ENCODE measurements at places on chromosomes 7 and 10. TPM values are rescaled to one million over a fixed set of nuclear protein-coding genes. Genes with fewer than 3 reads are reported as not detected.

Gene GIMAP7
- total RNA-seq, result 41.6 TPM

Gene DPY19L1
- total RNA-seq, result 5.3 TPM

DNA sequence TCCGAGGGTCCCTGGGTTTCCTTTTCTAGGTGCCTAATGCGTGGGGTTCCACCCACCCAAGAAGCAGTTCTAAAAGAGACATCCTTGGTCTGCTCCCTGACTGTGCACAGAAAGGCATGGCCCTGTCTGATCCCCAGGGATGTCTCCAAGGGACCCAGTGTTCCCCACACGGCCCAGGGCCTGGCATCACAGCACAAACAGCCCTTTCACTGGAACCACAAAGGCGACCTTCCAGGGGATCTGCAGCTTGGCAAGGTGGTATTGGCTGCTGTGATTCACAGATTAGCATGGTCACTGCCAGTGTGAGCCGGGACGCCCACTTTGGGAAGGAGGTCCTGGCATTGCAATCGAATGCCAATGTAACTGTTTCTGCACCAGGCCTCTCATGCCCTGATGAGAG, 6.4 kb downstream of the KCNMA1 start:
- H3K4me1 ChIP-seq, result no peaks in the 10 kb centered on the region
- H3K27ac ChIP-seq, result no peak overlapping the region
- H3K4me3 ChIP-seq, result no peak overlapping the region
- DNase-seq, result no peak

GRCh38 chr7:102991077-102991539, 78.3 kb downstream of the LRRC17 start:
- no peaks in the 10 kb centered on the region for H3K36me3 ChIP-seq
- no peaks in the 10 kb centered on the region for H3K27me3 ChIP-seq
- H3K4me1 ChIP-seq, result peaks cover 3% of the 10 kb centered on the region
- DNase-seq, result no peak

DNA sequence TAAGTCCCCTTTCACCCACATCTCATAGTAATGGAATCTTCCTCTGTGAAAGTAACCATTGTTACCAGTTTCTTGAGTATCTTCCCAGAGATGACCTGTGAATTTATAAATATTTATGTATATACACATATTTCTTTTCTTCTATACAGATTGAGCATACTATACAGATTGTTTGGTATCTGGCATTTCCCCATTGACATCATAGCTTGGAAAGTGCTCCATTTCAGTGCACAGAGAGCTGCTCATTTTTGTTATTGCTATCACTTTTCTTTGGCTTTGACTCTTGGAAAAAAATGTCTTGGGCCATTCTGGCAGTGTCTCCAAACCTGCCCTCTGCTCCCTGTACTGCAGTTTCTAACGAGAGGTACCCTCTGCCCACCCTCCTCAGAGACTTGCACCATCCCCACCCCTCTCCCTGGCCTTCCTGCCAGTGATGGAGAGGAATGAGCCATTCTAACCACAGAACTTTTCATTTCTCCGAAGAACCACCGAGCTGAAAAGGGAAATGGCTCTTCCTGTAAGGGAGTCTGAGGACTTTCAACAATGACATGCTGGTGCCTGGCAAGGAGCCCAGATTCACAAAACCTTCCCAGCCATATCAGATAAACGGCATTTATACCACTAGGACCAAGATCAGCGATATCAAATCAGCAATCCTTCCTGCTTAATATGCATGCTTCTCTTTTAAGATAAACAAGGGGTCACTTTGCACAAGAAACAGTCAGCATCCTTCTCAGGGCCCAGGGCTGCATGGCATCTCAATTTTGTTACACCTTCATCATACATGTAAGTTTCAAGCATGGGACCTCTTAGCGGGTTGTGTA, 19.7 kb upstream of the CCSER2 start:
- no peaks in the 10 kb centered on the region for H3K36me3 ChIP-seq
- peaks cover 45% of the 10 kb centered on the region for H3K4me1 ChIP-seq
- peaks cover 1% of the 10 kb centered on the region for H3K27me3 ChIP-seq
- peak; percentile 85 for DNase-seq
- H3K27ac ChIP-seq, result peak overlapping the region; percentile 93
- H3K4me3 ChIP-seq, result peak overlapping the region; percentile 42

- H3K27ac ChIP-seq, result no peak overlapping the region
- H3K27me3 ChIP-seq, result peaks cover 7% of the 10 kb centered on the region
- no peak overlapping the region for H3K4me3 ChIP-seq
- DNase-seq, result no peak
Measured at GRCh38 chr7:116361767-116362166, 137.8 kb upstream of the CAV2 start.

DNA sequence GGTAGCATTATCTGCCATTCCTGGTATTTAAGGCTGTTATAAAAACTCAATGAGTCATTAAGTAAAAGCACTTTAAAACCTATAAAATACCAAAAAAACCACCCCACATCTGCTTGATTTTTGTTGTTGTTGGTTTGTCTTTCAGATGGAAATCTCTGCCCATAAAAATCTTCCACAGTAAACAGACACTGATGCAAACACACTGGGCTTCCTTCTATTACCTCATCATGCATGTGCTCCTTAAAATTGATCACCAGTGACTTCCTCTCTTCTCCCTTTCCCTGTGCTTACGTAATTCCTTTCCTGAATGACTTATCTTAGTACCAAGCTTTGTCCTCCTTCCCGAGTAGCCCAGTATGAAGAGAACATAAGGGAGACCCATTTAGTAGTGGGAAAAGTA, 167.2 kb downstream of the EVX1 start:
- DNase-seq, result no peak
- no peak overlapping the region for H3K4me3 ChIP-seq
- H3K36me3 ChIP-seq, result no peaks in the 10 kb centered on the region
- peaks cover 15% of the 10 kb centered on the region for H3K27me3 ChIP-seq

DNA sequence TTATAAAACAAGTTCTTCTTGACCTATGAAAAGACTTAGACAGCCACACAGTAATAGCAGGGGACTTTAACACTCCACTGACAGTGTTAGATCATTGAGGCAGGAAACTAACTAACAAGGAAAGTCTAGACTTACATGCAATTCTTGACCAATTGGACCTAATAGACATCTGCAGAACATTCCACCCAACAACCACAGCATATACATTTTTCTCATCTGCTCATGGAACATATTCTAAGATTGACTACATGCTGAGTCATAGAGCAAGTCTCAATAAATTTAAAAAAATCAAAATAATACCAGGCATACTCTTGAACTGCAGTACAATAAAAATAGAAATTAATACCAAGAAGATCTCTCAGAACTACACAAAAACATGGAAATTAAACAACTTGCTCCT, 219.5 kb upstream of the HPS1 start:
- no peak for DNase-seq
- peaks cover 20% of the 10 kb centered on the region for H3K27me3 ChIP-seq
- H3K36me3 ChIP-seq, result no peaks in the 10 kb centered on the region
- H3K4me3 ChIP-seq, result no peak overlapping the region

Gene ANKRD1
- total RNA-seq, result not detected

DNA sequence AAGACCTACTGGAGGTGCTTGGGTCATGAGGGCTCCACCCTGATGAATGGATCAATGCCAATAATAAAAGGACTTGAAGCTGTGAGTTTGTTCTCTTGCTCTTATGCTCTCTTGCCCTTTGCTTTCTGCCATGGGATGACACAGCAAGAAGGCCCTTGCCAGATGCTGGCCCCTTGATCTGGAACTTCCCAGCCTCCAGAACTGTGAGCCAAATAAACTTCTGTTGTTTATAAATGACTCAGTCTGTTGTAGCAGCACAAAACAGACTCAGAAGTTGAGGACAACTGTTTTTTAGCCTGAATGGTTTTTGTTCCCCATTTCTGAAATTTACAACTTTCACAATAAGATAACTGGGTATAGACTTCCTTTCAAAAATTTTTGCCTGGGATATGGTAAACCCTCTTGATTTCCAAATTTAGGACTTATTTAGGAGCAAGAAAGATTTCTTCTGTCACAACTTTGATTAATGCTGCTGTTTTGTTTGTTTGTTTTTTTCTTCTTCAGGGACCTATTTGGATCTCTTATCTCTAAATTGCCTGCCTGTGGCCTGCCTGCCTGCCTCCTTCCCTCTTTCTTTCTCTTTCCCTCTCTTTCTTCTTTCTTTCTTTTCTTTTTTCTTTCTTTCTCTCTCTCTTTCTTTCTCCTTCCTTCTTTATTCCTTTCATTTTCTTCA, 12.1 kb downstream of the ENTPD1 start:
- no peak overlapping the region for H3K27ac ChIP-seq
- no peak overlapping the region for H3K4me3 ChIP-seq
- no peaks in the 10 kb centered on the region for H3K27me3 ChIP-seq
- no peaks in the 10 kb centered on the region for H3K36me3 ChIP-seq

Gene GPC2
- 9.5 TPM for total RNA-seq

- H3K4me3 ChIP-seq, result no peak overlapping the region
- H3K27me3 ChIP-seq, result no peaks in the 10 kb centered on the region
- H3K4me1 ChIP-seq, result no peaks in the 10 kb centered on the region
Measured at GRCh38 chr10:58013406-58013805, 254.3 kb downstream of the IPMK start.

DNA sequence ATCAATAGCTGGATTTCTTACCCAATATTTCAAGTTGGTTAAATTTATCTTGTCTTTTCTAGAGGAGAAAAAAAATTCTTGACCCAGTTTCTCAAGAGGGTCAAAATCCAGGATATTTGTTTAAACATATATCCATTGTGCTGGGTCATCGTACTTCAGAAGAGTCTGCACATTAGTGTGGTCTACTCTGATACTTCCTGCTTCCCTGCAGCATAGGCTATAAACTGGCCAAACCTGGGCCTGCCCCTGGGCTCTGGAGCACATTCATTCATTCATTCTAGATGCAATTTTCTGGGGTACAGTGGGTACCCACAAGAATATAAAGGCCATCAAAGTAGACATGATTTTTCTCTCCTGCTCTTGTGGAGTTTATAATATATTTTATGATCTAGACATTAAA, 142.1 kb upstream of the WNT16 start:
- H3K4me3 ChIP-seq, result no peak overlapping the region
- DNase-seq, result no peak
- no peaks in the 10 kb centered on the region for H3K4me1 ChIP-seq
- H3K36me3 ChIP-seq, result no peaks in the 10 kb centered on the region

- no peak overlapping the region for H3K4me3 ChIP-seq
- no peak for DNase-seq
- no peak overlapping the region for H3K27ac ChIP-seq
- H3K36me3 ChIP-seq, result peaks cover 3% of the 10 kb centered on the region
- no peaks in the 10 kb centered on the region for H3K4me1 ChIP-seq
- H3K27me3 ChIP-seq, result no peaks in the 10 kb centered on the region
Measured at GRCh38 chr7:98312201-98312600, 30.7 kb downstream of the BRI3 start.

DNA sequence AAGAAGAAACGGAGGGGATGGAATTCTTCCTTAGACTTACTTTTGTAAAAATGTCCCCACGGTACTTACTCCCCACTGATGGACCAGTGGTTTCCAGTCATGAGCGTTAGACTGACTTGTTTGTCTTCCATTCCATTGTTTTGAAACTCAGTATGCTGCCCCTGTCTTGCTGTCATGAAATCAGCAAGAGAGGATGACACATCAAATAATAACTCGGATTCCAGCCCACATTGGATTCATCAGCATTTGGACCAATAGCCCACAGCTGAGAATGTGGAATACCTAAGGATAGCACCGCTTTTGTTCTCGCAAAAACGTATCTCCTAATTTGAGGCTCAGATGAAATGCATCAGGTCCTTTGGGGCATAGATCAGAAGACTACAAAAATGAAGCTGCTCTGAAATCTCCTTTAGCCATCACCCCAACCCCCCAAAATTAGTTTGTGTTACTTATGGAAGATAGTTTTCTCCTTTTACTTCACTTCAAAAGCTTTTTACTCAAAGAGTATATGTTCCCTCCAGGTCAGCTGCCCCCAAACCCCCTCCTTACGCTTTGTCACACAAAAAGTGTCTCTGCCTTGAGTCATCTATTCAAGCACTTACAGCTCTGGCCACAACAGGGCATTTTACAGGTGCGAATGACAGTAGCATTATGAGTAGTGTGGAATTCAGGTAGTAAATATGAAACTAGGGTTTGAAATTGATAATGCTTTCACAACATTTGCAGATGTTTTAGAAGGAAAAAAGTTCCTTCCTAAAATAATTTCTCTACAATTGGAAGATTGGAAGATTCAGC, 158.7 kb upstream of the LANCL2 start:
- H3K4me1 ChIP-seq, result no peaks in the 10 kb centered on the region
- H3K27ac ChIP-seq, result no peak overlapping the region
- H3K4me3 ChIP-seq, result no peak overlapping the region
- no peaks in the 10 kb centered on the region for H3K36me3 ChIP-seq

GRCh38 chr10:1024103-1024502, 1.6 kb downstream of the IDI2 start:
- H3K36me3 ChIP-seq, result peaks cover 37% of the 10 kb centered on the region
- H3K27me3 ChIP-seq, result no peaks in the 10 kb centered on the region
- H3K27ac ChIP-seq, result no peak overlapping the region
- H3K4me3 ChIP-seq, result no peak overlapping the region
- no peaks in the 10 kb centered on the region for H3K4me1 ChIP-seq

GRCh38 chr7:110784749-110785148, 306.2 kb upstream of the LRRN3 start:
- H3K27me3 ChIP-seq, result no peaks in the 10 kb centered on the region
- H3K36me3 ChIP-seq, result no peaks in the 10 kb centered on the region
- no peak for DNase-seq
- no peak overlapping the region for H3K4me3 ChIP-seq

Gene ZNF746
- 12.0 TPM for total RNA-seq

Gene RASA4
- total RNA-seq, result 40.0 TPM

DNA sequence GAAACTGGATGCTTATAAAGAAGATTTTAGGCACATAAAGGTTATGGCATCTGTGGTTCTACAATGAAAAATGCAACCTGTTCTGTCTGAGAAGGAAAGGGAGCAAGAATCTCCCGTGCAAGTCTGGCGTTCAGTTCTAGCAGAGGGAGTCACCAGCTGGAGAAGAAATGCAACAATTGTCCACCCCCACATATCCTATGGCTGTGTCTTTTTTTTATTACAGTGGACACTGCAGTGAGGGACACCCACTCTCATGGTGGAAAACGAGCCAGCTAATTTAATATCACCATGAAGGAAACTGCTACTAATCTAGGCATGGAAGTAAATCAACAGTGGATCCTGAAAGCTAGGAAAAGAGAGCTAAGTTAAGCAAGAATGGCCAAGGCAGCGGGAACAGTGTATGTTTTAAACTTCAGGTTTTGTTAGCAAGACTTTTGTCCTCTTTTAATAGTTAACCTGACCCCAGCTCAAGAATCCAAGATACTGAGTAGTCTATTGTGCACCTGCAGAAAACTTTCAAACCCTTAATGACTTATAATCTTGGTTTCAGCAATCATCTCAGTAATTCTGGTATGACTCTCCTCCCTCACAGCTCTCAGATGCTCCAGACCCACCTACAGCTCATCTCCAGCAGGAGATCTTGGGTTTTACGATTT, 149.3 kb downstream of the FGFR2 start:
- DNase-seq, result no peak
- no peaks in the 10 kb centered on the region for H3K36me3 ChIP-seq

Gene FBXL13
- 0.74 TPM for total RNA-seq

DNA sequence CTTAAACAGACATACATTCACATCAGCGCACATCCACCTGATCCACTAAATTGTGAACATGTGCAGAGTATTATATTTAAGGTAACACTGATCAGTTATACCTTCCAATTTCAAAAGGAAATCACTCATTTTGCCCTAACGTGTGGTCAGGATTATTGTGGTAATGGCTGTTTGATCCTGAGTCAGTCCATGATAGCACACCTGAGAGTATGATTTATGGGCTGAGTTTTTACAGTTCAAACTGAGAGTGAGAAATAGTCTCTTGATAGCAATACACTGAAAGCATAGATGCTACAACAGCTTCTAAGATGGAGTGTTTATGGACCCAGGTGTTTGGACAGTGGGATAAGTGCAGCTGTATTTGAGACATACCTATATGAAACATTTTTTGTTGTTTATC, 96.7 kb downstream of the KIF20B start:
- H3K27ac ChIP-seq, result no peak overlapping the region
- H3K4me3 ChIP-seq, result no peak overlapping the region
- peaks cover 19% of the 10 kb centered on the region for H3K27me3 ChIP-seq
- no peaks in the 10 kb centered on the region for H3K36me3 ChIP-seq
- no peaks in the 10 kb centered on the region for H3K4me1 ChIP-seq
- no peak for DNase-seq

Measured in activated naive CD4-positive, alpha-beta T cell treated with anti-CD3 and anti-CD28 coated beads for 36 hours (primary cell).